Central memory CD4-positive, alpha-beta T cell (primary cell): ENCODE measurements at places on chromosomes 3 and 15.

DNA sequence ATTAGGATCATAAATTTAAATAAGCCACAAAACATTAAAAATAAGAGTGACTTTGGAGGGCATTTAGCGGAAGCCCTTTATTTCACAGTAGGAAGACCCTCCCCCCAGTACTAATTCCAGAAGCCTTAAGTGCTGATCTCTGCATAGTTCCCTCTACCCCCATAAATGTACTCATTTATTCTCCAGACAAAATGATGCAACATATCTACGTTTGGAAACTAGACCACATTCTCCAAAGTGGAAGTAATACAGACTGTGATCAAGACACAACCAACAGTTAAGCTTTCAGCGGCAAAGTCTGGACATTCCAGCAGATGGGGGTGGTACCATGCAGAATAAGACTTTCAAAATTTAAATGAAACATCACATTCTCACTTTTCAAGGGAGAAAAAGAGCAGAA is 44.8 kb upstream of the RPS17 start:
- DNase-seq: no peak

- no peak for DNase-seq
Measured at GRCh38 chr15:87724330-87724729, 532.2 kb downstream of the NTRK3 start.

- DNase-seq: no peak
Measured at GRCh38 chr15:81060907-81061306, 60.2 kb downstream of the TLNRD1 start.

DNA sequence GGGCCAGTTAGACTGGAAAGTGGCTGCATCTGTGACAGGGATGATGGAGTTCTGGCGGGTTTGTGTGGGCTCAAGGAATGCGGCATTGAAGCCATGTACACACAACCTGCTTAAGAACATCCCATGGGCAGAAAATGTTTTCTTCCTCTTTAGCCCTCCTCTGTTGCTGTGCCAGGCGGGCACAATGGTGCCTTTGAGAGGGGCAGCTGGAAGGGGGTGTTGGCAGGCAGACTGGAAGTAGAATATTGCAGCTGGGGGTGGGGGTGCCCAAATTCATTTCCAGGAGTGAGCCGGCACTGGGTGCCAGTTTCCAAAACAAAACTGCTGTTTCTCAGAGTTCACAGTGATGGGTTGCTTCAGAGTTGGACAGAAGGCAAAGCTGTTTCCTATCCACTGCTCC is 91.8 kb upstream of the ETV5 start:
- DNase-seq: no peak

DNA sequence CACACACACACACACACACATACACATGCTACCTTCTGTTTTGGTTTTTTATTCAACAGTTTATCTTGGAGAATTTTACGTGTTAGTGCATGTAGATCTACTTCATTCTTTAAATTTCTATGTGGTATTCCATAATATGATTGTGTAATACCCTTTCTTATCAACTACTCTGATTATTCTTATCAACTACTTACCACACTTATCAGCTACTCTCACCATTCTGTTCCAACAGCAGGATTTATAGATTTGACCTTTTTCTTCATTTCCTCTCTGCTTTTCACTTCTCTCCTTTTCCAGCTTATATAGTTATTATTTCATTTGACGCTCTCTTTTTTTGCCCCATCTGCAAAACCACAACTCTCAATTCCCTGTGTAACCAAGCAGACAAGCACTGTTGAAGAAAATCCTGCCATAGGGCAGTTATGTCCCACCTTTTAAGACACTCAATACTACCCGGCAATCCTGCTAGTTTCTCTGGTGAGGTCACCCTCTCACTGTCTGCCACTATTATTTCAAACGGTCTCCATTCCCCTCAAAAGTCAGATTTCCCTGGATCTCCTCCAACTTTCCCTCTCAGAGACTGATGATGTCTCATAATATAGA is 56.9 kb upstream of the SATB1 start:
- DNase-seq: no peak

- DNase-seq: no peak
Measured at GRCh38 chr15:23866832-23867231, 179.7 kb upstream of the NDN start.

- DNase-seq: no peak
Measured at GRCh38 chr15:76398317-76399104, 61.9 kb downstream of the ISL2 start.

DNA sequence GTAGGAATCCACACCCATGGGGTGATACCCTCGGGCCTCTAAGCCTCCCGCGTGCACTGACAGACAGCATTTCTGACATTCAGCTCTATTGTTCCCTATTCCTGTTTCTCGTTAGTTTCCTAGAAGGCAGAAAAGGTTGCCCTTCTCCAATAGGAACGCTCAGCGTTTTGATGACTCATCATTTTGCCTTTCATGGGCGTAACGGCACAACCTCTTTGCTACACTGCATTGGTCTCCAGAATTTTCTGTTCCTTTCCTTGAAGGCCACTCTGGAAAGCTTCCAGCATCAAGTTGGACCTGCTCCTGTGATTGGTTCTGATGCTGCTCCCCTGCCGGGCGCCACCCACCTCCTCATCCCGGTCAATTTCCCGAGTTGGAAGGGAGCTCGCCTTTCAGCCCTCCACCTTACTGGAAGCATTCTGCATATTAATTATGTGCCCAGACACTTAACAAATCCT is 13.0 kb upstream of the TNK2 start:
- no peak for DNase-seq

DNA sequence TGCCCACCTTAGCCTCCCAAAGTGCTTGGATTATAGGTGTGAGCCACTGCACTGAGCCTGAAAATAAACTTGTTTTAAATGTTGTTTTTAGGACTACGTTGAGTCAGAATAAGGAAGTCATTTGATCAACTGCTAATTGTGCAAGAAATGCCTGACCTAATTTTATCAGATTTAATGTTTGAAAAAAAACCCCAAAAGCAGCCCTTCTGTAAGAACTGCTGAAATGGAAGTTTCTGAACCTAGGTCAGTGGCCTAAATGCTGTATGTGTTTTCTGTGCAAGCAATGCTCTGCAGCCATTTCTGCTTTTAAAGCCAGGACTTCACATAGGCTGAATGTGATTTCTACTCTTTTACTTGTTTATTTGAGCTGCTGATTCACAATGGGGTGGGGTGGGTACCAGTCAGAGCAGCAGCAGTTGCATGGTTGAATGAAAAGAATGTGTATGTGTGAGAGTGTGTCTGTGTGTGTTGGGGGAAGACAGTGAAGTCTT is 6.6 kb downstream of the GPX1 start:
- no peak for DNase-seq

DNA sequence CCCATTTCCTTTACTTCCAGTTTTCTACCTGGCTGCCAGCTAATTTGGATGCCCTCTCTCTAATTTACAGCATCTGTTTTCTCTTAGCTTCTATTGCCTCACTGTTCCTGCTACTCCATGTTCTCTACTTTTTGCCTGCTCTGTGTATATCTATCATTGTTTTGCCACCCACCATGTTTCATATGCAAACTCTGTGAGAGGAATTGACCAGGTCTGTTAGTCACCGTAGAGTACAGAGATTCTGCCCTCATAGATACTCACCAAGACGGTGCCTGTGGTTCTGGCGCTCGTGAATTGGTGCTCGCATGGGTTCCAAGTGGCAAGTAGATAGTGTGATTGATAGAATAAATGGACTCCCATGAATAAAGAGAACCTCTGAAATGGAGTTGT is 288.8 kb downstream of the CNTN6 start:
- DNase-seq: no peak

DNA sequence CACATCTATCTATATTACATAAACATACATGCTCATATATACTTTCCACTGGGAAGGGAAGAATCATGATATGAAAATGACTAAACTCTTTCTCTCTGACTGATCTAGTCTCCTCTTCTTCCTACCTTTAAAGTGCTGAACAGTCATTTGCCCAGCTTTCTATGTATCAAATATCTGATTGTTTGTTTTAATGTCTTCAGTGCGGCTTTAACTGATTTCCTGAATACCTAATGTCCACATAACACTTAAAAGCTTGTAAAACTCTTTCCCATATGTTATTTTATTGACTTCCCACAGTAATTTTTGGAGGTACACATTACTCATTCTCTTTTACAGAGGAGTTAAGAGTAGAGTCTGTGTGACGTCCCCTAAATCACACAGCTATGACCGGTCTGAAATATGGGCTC is 28.2 kb downstream of the CPOX start:
- no peak for DNase-seq

DNA sequence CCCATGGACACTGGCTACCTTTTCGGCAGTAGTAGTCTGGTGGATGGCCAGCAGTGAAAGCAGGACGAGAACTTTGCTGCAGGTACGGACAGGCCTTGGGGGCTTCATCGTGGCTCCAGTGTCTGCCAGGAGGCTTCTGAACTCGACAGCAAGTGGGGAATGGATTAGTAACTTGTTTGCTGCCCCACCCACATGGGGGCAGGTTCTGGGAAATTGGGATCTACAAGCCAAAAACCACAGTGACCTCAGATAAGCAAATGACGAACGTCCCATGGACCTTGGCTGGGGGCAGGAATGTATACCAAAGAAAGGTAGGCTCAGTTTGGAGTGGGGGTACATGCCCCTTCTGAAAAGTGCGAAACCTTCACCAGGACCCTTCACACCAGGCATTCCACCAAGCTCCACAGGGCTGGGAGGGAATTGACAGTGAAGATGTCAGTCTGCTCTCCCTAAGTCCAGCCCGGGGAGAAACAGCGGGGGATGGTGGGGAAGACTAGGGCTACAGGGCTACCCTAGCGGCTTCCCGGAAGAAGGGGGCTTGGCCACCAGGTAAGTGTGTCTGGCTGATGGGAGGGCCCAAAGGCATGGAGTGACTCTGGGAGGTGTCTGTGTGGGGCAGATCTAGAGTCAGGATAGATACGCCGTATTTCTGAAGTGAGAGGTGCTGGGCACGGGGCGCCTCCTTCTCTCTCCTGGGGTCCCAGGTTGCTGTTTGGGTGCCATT is at the start of gene ITIH4:
TSS of gene ITIH4 (minus strand) at position 138 of the 724 bp plus-strand sequence. CDS start at position 108, 30 bp downstream.
- DNase-seq: no peak

GRCh38 chr15:93520206-93520605 is 431.2 kb upstream of the RGMA start:
- no peak for DNase-seq

DNA sequence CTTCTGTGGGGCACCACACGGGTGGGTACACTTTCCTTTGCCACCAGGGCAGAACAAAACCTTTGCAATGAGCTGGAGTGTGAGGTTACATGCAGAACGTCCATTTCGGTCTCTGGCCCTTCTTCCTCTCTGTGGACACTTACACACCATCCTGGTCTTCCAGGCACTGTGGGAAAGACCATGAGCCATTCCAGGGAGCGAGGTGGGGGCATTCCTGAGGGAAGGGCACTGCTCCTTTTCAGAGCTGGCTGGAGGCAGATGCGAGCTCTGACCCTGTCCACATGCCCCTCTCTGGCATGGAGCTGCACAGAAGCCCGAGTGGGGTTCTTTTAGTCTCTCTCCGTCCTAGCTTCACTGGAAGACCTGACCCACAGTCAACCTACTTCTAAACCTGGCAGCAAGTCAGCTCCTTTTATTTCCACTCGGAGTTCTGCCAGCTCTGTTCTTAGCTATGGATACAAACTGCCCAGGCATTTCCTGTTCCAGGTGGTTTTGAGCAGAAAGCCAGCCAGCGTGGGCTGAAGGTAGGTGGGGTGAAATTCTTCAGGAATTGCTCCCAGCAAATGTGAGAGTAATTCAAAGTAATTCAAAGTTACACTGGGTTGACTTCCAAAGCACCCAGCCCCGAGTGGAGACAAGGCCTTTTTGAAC is 281.4 kb downstream of the ADAMTS17 start:
- DNase-seq: no peak

- no peak for DNase-seq
Measured at GRCh38 chr15:93298901-93299300, 209.9 kb upstream of the RGMA start.

- no peak for DNase-seq
Measured at GRCh38 chr3:42762046-42762724, 10.9 kb downstream of the CCDC13 start.

GRCh38 chr3:149572796-149573414 is 84.9 kb downstream of the WWTR1 start:
- DNase-seq: no peak

- DNase-seq: no peak
Measured at GRCh38 chr15:68774521-68775235, 46.0 kb downstream of the ANP32A start.

GRCh38 chr15:100438570-100438969 is 90.2 kb downstream of the CERS3 start:
- no peak for DNase-seq

DNA sequence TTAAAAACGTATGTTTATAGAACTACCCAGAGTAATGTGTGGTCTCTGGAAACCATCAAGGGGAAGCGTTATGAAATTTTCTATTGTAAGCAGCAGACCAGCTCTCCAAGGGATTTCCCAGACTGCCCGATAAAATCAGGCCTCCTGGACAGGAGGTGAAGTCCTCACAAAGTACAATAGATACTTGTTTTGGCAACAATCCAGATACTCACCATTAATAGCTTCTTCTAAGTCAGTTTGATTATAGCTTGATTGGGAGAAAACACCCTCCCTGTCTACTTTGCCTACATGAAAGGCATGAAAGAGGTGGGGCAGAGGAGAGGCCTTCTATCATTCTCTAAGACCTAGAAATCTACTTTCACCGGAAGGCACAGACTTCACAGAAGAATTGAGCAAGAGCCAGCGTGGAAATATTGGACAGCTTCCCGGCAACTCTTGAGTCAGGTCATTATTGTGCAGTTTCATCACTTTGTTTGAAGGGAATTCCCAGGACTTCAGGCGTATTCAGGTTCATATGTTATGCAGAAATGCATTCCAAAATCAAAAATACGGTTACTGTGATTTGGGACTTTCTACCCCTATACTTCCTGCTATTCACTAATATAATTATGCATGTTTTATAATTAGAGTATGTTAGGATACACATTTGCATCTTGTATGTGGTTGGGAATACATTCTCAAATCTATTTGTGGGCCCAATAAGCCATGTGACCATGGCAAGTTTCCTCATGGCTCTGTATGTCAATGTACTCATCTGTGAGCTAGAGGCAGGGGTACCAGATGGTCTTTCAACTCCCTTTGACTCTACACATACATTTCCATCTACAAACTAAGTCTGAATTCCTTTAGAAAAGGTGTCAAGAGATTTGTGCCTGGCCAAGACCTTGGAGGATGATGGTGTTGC is 103.5 kb downstream of the CD47 start:
- DNase-seq: no peak

GRCh38 chr15:31262901-31263671 is 63.5 kb upstream of the KLF13 start:
- no peak for DNase-seq

DNA sequence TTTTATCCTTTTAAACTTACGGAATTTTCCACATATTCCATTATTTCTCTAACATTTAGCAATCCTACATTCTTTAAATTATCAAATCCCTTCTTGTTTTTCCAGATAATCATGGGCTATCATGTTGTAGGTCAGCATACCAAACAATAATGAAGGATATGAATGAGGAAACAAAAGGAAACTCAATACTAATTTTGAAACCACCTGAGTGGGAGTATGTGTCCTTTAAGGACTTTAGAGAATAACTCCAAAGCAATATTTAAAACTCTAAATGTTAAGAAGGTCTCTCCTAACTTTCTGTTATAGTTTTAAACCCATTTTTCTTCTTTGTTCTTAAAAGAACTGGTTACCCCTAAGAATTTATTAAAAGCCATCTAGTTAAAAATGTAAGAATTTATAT is 43.0 kb downstream of the TP53BP1 start:
- DNase-seq: no peak

GRCh38 chr15:79015416-79015815 is 70.6 kb upstream of the CTSH start:
- DNase-seq: no peak
